Mammary epithelial cell (primary cell): ENCODE measurements at places on chromosomes 3 and 15.

DNA sequence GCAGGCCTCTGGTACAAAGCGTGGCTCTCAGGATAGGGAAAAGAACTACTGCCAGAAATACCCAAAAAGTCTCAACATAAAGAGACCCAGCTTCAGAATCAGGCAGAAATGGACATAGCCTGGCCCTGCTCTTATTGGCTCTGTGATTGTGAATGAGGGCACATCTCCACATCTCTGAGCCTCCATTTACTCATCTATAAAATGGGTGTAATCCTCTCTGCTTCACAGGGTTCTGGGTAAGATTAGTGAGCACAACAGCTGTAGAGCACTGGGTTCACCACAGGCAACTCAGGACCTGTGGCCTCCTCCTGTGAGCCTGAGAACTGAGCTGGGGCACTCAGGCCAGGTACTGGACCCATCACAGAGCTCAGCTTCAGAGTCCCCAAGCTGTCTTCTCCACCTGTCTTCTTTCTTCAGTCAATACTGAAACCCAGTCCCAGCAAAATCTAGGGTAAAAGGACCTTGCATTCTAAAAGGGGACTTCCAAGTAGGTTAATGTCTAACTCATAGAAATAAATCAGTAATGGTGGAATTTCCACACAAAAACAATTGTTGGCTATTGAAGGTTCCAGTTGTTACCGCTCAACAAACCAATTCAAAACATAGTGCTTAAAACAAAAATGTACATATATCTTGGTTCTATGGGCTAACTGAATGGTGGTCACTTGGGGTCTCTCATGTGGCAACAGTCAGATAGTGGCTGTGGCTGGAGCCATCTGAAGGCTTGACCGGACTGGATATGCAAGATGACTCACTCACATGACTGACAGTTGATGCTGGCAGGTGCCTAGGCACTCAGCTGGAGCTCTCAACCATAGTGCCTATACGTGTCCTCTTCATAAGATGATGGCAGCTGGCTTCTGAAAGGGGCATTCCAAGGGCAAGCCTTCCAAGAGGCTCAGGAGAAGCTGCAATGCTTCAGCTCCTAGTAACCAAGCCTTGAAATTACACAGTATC is 47.3 kb downstream of the TRIM42 start:
- DNase-seq = no peak

- no peak for DNase-seq
Observed at GRCh38 chr3:126051741-126052140, 32.2 kb downstream of the SLC41A3 start.

DNA sequence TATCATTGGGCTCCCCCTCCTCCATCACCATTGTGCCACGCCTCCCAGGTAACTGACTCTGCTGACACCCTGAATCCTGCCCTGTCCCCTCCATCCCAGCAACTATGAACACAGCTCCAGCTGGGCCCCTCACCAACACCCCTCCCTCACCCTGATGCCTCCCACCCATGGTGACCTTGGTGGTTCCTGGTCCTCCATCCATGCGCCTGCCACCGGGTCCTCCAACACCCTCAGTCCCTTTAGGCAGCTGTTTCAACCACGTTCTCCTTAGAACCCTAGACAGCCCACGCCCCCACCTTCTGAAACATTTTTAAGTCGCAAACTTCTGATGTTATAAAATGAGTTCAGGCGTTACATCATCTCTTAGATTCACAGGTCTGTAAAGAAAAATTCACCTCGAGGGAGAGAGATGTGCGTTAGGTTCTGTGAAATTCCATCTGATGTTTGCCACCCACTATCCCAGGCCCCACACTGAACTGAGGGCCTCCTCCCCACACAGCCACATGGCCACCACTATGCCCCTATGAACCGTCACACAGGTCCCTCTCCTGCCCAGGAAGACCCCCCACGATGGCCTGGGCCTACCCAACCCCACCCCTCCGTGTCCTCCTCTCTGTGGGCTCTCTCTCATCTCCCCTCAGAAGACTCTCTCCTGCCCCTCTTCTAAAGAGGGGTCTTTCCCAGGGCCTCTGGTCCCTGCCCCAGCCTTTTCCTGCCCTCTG is 29.8 kb downstream of the PCSK6 start:
- DNase-seq = no peak

DNA sequence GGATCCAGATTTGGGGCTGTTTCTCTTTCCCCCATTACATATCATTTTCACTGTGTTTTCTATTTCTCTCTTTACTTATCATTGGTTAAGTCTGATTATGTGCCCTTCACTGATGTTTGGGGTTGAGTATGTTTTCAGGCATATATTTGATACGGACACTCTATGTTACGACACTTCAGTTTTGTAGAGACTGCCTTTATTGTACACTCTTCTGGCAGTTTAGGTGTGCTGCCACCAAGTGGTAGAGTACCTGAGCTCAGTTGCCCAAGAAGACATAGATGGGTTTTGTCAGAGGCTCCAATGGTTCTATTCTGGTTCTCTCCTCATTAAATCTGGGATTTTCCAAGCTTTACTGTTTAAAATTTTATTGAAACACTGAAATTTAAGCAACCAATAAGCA is 255.0 kb upstream of the ROPN1 start:
- DNase-seq = no peak

- no peak for DNase-seq
Observed at GRCh38 chr3:188472336-188472735, 318.4 kb downstream of the LPP start.
